ENCODE measurements at places on chromosomes 2 and 18.
A peak's percentile ranks its signal among the peaks of the same experiment; 100 is the strongest.

GRCh38 chr2:113136828-113137775 lies 9.7 kb downstream of the IL1RN start:
- DNase-seq, result peak; percentile 75

GRCh38 chr18:9066817-9067306 lies 35.6 kb upstream of the NDUFV2 start:
- DNase-seq, result no peak

- DNase-seq, result peak; percentile 17
These were observed 138.9 kb downstream of the PTH2R start for GRCh38 chr2:208545403-208546042.

DNA sequence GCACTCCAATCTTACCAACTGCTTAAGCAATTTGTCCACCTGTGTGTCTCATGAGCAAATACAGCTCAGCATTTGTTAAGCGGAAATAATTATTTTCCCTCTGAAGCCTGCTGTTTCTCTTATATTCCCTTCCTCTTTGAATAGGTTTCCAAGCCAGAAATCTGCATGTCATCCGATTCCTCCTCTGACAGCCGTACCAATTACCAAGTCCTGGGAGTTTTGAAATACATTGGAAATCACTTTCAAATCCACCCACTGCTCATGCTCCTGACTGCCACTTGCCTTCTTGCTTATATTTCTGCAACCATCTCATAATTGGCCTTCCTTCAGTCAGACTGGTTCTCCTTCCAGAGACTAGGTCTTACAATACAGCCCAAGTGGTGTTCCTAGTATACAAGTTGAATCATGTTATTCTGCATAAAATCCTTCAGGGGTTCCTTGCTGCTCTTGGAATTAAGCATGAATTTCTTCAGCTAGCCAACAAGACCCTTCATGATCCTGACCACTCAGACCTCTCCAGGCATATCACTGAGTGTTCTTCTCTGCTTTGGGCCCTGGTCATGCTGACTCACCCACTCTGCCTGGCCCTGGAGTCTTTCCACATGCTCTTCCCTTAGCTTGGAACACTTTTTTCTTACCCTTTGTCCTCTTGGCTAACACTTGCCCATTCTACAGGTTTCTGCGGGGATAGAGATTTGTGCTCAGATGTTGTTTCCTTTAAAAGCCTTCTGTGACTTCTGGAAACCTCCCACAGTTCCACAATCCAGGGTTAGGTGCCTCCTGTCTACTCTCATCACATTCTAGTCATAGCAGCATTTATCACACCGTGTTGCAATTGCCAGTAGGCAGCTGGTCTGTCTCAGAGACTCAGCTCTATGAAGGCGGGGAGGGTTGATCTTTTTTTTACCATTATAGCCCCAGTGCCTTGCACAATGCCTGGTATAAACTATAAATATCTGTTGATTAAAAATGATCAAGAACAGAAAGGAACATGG lies 157.6 kb downstream of the ARL6IP6 start:
- no peak for DNase-seq

GRCh38 chr2:113996671-113997594 lies 107.0 kb downstream of the ACTR3 start:
- no peak for DNase-seq

- no peak for DNase-seq
These were observed 76.4 kb upstream of the PARD3B start for GRCh38 chr2:204468746-204469429.

GRCh38 chr18:77151033-77151771 lies 18.6 kb upstream of the MBP start:
- DNase-seq, result no peak

- no peak for DNase-seq
These were observed 169.2 kb upstream of the CCDC68 start for GRCh38 chr18:55128437-55128836.

DNA sequence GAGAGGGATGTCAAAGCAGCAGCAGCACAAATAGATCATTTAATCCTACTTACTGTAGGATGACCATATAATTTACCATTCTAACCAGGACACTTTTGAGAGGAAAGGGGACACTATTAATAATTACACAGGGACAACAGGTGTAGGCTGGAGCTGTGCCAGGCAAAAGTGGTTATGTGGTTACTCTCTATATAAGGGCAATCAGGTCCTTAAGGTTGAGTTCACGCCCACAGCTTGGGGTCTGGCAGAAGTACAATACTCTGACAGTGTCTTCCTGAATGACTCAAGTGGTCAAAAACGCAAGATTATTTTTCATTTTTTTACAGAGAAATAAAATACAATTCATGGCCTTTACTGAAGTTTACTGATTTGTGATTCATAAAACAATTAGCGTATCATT lies 2.8 kb downstream of the PREPL start:
- peak; percentile 24 for DNase-seq

GRCh38 chr2:120237491-120237902 lies 14.3 kb upstream of the TMEM185B start:
- DNase-seq, result no peak

- DNase-seq, result no peak
These were observed 23.6 kb upstream of the GLS start for GRCh38 chr2:190856985-190857384.

DNA sequence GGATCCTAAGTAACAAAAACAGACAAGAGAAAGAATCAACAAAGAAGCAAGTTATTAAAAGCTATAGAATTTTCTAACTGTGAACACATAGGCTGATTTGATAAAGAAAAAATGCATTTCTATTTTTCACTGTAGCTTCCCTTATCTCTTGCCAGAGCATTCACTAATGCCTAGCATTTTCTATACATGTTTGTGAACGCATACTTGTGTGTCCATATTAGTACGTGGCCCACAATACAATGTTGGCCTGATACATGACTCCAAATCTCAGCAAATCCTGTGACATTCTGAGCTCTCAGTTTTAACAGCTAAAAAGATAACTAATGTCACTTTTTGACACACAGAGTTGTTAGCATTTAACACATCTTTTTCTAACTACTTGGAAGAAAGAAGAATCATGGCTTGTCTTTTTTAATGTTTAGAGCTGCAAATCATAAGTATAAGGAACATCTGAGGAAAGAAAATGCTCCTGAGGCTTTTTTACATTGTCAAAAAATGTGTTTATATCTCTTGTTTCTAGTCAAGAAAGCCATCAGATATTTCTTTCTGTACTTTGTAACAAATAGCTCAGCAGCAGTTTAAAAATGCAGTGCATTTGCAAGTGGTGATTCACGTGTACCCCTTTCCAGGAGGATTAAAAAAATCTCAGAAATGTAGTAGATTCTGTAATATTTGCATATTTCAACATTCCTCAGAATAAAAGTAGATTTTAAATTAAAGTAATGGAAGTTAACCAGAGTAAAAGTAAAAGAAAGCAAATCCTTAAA lies 1646.8 kb upstream of the TMEFF2 start:
- DNase-seq, result no peak

- peak; percentile 53 for DNase-seq
These were observed 231.5 kb downstream of the PTH2R start for GRCh38 chr2:208638059-208638458.

GRCh38 chr2:204321910-204322751 lies 223.1 kb upstream of the PARD3B start:
- no peak for DNase-seq

DNA sequence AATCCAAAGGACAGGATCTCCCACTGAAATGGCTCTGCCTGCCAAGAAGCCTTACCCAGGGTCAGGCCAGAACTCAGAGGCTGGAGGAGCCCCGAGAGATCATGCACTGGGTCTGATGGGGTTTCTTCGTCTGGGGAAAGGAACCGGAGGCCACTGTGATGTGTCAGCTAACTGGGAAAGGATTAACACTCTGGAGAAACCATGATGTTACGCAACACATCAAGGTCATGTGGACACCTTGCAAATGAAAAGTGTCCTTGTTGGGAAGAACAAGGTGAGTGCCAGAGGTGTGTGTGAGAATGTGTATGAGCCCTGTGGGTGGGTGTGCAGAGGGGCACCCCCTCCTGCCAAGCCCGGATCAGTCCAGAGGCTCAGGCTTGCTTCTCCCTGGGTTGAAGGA lies 86.9 kb downstream of the CRACDL start:
- no peak for DNase-seq

DNA sequence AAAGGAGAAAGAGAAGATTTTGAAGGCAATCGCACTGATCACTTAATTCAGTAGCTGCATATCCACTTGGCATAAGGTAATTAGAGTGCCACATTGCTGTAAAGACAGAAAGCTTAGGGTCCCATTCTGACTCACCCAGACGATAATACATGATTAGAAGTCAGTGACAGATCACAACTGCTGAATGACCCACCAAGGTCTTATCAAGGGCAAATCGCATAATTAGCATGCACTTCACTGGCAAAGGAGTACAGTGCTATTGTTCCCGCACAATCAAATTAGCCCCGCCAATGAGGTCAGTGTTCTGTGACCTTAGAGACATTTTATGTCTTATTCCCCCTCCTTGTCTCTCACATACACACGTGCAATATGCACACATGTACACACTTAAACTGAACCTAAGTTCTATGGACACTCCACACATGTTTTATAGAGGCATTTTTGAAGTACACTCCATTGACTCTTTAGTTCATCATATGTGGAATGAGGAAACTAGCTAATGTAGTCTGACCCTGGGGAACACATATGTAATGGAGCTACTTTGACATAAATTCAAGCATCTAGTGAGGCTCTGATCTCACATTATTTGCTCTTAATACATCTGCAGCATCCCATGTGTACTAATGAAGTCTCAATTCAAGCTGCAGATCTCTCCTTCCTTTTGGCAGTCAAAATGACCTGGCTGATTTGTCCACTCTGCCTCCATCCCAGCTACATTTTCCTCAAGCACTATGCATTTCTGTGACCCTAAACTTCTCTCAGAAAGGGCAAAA lies 673.8 kb upstream of the FANCL start:
- DNase-seq, result no peak

DNA sequence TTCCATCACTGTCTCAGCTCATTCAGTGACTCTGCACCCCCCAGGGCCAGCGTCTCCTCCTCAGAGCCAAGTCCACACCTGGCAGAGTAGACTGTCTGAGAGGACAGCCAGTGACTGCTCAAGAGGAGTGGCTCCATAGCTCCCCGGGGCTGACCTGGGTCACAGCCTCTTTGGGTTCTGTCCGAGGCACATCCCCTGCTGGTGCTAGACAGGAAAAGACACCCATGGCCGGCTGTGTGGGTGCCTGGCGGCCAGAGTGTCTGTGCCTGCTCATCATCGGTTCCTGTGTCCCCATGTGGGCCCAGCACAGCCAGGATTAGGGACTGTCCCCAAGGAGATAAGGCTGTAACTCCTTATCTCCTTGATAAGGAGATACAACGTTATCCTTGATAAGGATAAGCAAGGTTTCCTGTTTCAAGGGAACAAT lies 3.5 kb upstream of the CROCC2 start:
- no peak for DNase-seq

- no peak for DNase-seq
These were observed 233.7 kb downstream of the HDAC4 start for GRCh38 chr2:239167011-239167673.

DNA sequence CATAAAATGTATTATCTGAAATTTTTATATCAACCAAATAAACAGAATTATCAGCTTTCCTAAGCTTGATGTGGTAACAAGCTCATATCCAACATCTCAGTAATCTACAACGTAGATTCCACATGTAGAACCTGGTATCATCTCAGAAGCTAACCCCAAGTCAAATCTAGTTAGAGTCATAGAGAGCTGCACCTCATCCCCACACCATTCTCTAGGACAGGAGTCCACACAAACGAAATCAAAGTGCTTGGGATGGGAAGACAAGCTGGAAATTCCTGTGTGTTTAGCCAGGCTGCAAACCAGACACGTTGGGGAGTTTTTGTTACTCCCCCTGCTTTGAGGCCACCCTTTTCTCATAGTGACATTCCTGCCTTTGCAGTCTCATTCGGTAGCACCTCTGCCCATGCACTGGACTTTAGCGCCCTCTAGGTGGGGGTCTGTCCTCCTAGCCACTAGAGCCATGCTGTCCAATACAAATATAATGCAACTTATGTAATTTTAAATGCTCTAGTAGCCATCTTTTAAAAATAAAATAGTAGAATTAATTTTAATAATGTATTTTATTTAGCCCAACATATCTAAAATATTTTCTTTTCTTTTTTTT lies 28.1 kb upstream of the SATB2 start:
- peak; percentile 59 for DNase-seq

DNA sequence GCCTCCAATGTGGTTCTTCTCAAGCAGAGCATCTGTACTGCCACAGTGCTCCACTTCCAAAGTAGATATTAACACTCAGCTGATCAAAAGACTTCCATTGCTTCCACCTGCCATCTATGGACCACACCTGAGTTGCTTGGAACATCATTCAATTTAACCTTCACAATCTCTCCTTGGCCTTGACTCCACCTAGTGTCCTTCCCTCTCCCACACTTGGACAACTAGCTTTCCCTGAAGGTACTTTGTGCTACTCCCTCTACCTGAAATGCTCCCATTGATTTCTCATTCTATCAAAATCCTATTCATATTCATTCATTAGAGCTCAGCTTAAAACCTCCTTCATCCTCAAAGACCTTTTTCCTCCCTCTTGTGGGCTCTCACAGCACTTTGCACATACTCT lies 48.7 kb downstream of the SOWAHC start:
- DNase-seq, result no peak

- DNase-seq, result no peak
These were observed 8.5 kb downstream of the FAM117B start for GRCh38 chr2:202643012-202643858.

- no peak for DNase-seq
These were observed 151.2 kb downstream of the SRBD1 start for GRCh38 chr2:45459860-45460259.

DNA sequence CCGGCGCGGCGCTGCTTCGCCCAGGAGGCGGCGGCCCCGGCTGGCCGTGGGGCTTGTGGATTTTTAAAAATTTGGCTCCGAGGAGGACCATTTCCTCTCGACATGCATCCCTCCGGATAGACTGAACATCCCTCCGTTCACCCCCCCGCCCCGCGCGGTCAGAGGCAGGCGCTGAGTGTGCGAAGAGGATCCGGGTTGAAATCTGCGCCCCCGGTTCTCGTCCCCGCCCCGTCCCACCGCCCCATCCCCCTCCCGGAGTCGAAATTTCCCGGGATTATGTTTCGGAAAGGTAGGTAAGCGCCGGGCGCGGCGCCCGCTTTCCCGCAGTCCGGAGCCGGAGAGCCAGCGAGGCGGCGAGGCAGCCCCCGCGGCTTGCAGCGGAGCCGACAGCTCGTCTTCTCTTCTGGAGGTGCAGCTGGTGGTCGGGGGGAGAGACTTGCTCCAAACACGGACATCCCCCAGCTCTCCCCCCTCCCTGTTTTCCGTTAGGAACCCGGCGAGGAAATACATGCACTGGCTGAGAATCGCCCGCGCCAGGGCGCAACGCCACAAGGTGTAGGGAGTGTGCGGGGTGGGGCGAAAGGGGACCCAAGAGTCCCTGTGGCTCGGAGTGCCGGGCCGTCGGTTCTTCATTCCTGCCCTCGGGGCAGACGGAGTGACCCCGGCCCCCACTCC lies at the start of gene PRKCE:
PRKCE (plus strand) TSS at position 261 of the 675 bp plus-strand sequence.
- peak; percentile 21 for DNase-seq

All from erythroblast (primary cell).